OCI-LY7 (cell line): ENCODE measurements at places on chromosomes 16 and 17. TPM values are rescaled to one million over a fixed set of nuclear protein-coding genes. Genes with fewer than 3 reads are reported as not detected.

Gene PDIA2
- not detected in 2 replicates for total RNA-seq

Gene KCNJ18
- not detected in 2 replicates for total RNA-seq

Gene NACA2
- not detected in 2 replicates for total RNA-seq

Gene ZBTB4
- total RNA-seq = 3.9 and 4.6 TPM in 2 replicates

Gene RAB26
- total RNA-seq = 7.9 and 9.5 TPM in 2 replicates

Gene MARVELD3
- total RNA-seq = not detected in 2 replicates

Gene TPSB2
- total RNA-seq = not detected in 2 replicates

Gene GCGR
- not detected in 2 replicates for total RNA-seq

Gene TMEM88
- total RNA-seq = 3.8 and 4.0 TPM in 2 replicates

Gene TMEM235
- not detected in 2 replicates for total RNA-seq

- DNase-seq = no peak
Observed at GRCh38 chr16:78762222-78762621, 662.8 kb downstream of the WWOX start.

- no peak for DNase-seq
Observed at GRCh38 chr17:53687324-53687723, 135.4 kb upstream of the KIF2B start.

- DNase-seq = no peak
Observed at GRCh38 chr16:3740934-3741333, 23.6 kb upstream of the TRAP1 start.

GRCh38 chr17:44831371-44831770 lies 1.3 kb upstream of the GJC1 start:
- DNase-seq = no peak

GRCh38 chr16:61945511-61945910 lies 90.7 kb downstream of the CDH8 start:
- no peak for DNase-seq

DNA sequence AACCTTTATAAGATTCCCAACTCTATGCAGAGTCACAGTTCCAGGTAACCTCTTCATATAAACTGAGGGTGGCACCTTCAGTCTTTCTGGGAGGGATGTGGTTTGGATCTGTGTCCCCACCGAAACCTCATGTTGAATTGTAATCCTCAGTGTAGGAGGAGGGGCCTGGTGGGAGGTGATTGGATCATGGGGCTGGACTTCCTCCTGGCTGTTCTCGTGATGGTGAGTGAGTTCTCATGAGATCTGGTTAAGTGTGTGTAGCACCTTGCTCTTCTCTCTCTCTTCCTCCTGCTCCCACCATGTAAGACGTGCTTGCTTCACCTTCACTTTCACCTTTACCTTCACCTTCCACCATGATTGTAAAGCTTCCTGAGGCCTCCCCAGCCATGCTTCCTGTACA lies 30.5 kb downstream of the HS3ST2 start:
- DNase-seq = no peak

DNA sequence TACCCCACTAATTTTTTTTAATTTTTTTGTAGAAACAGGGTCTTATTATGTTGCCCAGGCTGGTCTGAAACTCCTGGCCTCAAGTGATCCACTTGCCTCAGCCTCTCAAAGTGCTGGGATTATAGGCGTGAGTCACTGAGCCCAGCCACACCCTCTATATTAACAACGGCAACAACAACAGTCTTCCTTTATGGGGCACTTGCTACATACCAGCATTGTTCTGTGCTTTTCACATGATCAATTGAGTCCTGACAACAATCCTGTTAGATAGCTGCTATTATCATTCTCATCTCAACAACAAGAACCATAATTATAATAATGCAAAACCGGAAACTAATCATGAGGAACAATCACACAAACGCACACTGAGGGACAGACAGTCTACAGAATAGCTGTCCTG lies 12.6 kb upstream of the ARL5C start:
- no peak for DNase-seq

- DNase-seq = no peak
Observed at GRCh38 chr17:30565073-30565935, 88.1 kb downstream of the GOSR1 start.

GRCh38 chr17:78707016-78707415 lies 75.1 kb downstream of the CYTH1 start:
- no peak for DNase-seq

- DNase-seq = peak; percentile 88
Observed at GRCh38 chr17:68511671-68512246, 471 bp upstream of the PRKAR1A start.

DNA sequence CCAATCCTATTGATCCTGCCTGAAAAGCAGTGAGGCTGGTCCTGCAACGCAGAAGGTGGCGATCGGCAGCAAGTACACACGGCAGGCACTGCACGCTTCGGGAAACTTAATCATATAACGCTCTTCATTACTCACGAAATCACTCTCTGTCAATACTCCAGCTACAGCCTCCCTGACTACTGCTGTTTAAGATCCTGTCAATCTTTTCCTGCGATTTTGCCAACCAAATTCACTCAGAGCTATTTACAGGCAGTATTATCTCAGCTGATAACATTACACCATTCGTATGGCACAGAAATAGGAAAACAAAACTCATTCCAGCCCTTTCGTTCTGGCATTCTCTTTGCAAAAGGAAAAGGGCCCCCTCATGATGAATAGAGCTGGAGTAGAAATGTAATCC lies 262.4 kb upstream of the CDH8 start:
- DNase-seq = no peak

GRCh38 chr17:73847952-73848351 lies 203.7 kb upstream of the SDK2 start:
- DNase-seq = no peak

GRCh38 chr17:40724656-40725055 lies 21.1 kb upstream of the KRT24 start:
- DNase-seq = no peak

- no peak for DNase-seq
Observed at GRCh38 chr17:12856416-12856815, 67.1 kb downstream of the ARHGAP44 start.
